Stimulated activated CD4-positive, alpha-beta T cell treated with anti-CD3 and anti-CD28 coated beads, Interleukin-15, amount 100 ng/mL, for 1 hour (primary cell): ENCODE measurements at places on chromosomes 5 and 9.

- no peak for DNase-seq
Observed at GRCh38 chr5:134538296-134538695, 12.8 kb downstream of the JADE2 start.

DNA sequence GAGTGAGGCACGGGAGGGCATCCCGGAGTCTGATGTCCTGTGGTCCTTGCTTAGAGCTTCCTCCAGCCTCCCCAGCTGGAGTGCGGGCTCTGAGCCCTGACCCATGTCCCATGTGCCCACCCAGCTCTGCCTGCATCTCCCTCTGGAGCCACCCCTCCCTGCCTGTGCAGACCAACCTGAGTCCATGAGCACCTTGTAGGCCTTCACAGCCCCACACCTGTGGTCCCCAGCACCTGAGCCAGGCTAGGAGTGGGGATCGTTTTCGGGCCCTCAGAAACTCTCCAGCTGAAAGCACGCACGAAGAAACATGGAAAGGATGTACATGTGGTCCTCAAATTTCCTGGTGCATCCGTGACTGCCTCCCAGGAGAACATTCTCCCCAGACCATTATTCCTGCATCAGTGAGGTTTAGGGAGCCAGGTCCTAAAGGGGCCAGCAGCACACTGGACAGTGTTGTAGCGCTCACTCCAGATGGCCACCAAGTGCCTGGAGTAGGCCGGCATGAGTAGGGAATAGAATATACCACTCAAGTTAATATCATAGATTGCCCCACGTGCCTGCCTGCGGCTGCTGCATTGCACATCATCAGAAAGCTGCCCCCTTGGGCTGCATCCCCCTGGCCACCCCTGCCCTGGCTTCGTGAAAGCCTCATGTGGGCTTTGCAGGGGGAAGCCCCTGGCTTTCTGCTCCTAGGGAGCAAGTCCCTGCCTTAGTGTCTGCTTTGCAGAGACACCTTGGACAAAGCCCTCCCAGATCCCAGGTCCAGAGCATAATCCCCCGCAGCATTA lies 80.6 kb downstream of the WNK2 start:
- no peak for DNase-seq

- no peak for DNase-seq
Observed at GRCh38 chr5:80156156-80156555, 99.7 kb downstream of the SERINC5 start.

GRCh38 chr5:76236684-76237083 lies 153.5 kb downstream of the SV2C start:
- DNase-seq = no peak

DNA sequence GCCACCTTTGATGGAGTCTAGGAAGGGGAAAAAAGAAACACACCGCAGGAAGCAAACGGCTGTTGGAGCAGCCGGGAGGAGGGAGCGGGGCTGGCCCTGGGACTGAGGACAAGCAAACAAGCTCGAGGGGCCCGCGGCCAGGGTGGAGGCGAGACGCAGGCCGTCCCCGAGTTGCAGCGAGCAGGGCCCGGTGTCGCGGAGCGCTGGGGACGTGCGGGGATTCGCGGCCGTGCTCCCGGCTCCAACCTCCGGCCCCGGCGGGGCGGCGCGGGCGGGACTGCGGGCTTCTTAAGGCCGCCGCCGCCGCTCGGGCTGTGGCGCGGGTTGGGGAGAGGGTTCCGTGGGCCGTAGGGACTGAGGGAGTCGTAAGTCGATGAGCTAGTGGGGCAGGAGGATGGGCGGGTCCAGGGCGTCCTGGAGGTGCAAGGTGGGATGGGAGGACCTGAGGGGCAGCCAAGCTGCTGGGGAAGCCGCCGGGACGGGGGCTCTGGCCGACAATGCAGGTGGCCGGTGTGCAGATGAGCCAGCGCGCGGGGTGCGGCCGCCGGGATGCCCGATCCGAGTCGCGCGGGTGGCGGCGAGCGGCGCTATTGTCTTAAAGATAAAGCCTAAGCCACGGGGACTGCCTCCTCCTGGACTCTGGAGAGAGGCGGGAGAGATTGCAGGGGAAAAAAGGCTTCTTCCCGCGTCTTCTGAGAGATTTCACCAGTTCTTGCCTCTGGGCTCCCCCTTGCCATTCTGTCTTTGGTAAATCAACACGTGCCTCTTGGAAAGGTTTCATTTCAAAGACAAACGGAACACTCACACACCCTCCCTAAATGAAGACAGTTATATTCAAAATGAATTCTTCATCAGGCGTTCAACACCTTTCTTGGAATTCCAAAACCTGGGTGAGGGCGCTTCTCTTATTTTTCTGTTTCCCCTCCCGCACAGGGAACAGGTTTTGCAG lies 1.6 kb upstream of the HAPLN1 start:
- DNase-seq = no peak

GRCh38 chr5:75324791-75325190 lies 12.2 kb upstream of the HMGCR start:
- no peak for DNase-seq

DNA sequence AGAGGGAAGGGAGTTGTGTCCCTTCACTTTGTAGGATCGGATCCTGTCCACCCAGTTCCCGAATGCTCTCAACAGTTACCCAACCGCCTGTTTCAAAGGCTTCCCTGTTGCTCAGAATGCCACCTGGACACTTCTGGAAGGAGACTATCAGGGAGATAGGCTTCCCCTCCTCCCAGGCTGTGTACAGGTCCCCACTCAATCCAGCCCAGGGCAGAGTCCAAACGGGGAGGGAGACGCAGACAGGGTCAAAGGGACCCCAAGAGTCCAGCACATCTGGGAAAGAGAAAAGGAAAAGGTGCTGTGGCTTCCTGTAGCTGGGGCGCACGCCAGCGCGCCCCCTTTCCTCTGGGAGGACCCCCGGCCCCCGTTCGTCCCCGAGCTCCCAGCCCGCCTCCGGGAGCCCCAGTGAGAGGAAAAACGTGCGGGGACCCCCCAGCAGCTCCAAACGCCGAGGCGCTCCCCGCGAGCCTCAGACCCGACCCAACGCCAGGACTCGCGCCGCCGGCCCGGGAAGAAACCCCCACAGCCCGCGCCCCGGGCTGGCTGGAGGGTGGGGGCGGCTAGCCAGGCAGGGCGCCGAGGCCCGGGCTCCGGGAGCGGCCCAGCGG lies 640 bp downstream of the SURF4 start:
- no peak for DNase-seq

DNA sequence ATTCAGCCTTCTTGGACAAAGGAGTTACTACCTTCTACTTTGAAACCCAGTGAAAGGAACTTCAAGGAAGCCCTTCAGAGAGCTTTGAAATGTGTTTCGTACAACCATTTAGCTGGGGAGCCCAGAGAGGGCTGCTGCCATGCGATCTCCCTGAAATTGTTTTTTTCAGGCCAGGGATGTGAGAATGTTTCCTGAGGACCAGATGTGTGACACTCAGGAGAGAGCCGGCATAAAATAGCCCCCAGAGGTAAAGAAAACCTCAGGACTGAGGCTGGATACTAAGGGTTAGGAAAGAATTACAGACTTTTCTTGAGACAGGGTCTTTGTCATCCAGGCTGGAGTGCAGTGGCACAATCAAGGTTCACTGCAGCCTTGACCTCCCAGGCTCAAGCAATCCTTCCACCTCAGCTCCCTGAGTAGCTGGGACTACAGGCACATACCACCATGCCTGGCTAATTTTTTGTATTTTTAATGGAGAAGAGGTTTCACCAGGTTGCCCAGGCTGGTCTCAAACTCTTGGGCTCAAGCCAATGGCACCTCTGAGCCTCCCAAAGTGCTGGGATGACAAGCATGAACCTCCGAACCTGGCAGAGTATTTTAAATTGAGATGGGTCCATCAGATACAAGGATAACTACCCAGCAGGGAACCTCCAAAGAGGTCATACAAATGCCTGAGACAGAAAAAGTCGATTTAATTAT lies 8.4 kb downstream of the RPL37 start:
- DNase-seq = no peak
